ENCODE measurements at places on chromosomes 3 and 15. TPM values are rescaled to one million over a fixed set of nuclear protein-coding genes. Genes with fewer than 3 reads are reported as not detected.

Gene TMEM40
- 8.0 TPM for total RNA-seq

Gene OR5H15
- not detected for total RNA-seq

Gene DAZL
- not detected for total RNA-seq

Gene CLDN16
- 0.11 TPM for total RNA-seq

Gene CGNL1
- 36.4 TPM for total RNA-seq

Gene UNC13C
- 2.7 TPM for total RNA-seq

DNA sequence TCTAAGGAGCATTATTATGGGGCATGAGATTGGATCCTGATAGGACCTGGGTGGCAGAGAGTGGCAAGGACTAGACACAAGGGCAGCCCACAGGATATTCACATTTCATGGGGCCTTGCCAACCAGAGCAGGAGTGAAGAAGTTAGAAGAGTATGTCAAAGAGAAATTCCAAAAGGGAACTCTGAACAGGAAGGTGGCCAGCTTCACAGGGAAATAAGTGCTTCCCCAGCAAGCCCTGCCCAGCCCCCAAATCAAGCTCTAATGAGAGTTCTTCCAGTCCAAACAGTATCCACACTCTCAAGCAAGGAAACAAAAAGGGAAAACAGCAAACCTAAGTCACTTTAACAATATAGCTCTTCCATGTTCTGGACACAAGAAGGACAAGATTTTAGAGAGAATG lies 130.2 kb upstream of the COL8A1 start:
- no peak overlapping the region for H3K27ac ChIP-seq
- no peak overlapping the region for H3K4me3 ChIP-seq
- DNase-seq: no peak
- no peaks in the 10 kb centered on the region for H3K4me1 ChIP-seq

GRCh38 chr3:30035935-30036567 lies 570.4 kb upstream of the TGFBR2 start:
- H3K4me3 ChIP-seq: no peak overlapping the region
- no peak overlapping the region for H3K27ac ChIP-seq
- H3K4me1 ChIP-seq: peaks cover 1% of the 10 kb centered on the region

GRCh38 chr3:195757438-195757770 lies 36.6 kb downstream of the MUC20 start:
- H3K27ac ChIP-seq: no peak overlapping the region
- no peaks in the 10 kb centered on the region for H3K36me3 ChIP-seq
- H3K27me3 ChIP-seq: peaks cover 5% of the 10 kb centered on the region
- H3K4me1 ChIP-seq: peaks cover 4% of the 10 kb centered on the region
- no peak overlapping the region for H3K4me3 ChIP-seq

GRCh38 chr3:60582288-60582687 lies 669.0 kb downstream of the FHIT start:
- H3K4me3 ChIP-seq: no peak overlapping the region
- H3K36me3 ChIP-seq: no peaks in the 10 kb centered on the region
- H3K27me3 ChIP-seq: no peaks in the 10 kb centered on the region
- DNase-seq: no peak

DNA sequence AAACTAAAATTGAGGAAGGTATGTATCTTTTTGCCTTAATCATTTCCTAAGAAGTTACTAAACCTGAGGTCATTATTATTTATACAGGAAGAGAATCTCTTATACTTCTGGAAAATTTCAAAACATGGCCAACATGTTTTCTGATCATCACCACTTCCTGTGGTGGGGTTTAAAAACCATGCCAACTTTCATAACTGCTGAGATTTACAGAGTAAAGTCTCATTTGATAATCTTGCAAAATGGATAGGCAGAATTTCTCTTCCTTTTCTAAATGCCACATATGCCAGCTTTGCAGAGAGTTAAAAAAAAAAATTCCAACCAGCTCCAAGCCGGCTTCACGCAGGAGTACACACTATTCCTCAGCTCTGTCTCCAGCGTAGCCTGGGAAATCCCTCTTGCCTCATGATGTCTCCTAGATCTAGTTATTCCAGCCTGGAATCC lies 124.3 kb upstream of the SPRED1 start:
- DNase-seq: no peak
- no peaks in the 10 kb centered on the region for H3K36me3 ChIP-seq
- peak overlapping the region; percentile 83 for H3K27ac ChIP-seq
- H3K4me1 ChIP-seq: peaks cover 39% of the 10 kb centered on the region
- H3K27me3 ChIP-seq: no peaks in the 10 kb centered on the region
- H3K4me3 ChIP-seq: no peak overlapping the region

- no peaks in the 10 kb centered on the region for H3K36me3 ChIP-seq
- no peak overlapping the region for H3K4me3 ChIP-seq
- no peak for DNase-seq
- H3K27ac ChIP-seq: peak overlapping the region; percentile 97
- H3K4me1 ChIP-seq: peaks cover 34% of the 10 kb centered on the region
Observed at GRCh38 chr3:133570139-133570936, 3.1 kb upstream of the CDV3 start.

- H3K27me3 ChIP-seq: no peaks in the 10 kb centered on the region
- no peak for DNase-seq
- no peak overlapping the region for H3K4me3 ChIP-seq
- peaks cover 8% of the 10 kb centered on the region for H3K4me1 ChIP-seq
- peak overlapping the region; percentile 66 for H3K27ac ChIP-seq
- peaks cover 17% of the 10 kb centered on the region for H3K36me3 ChIP-seq
Observed at GRCh38 chr3:120021523-120021922, 72.7 kb downstream of the GSK3B start.

- peak overlapping the region; percentile 39 for H3K4me3 ChIP-seq
- H3K27ac ChIP-seq: no peak overlapping the region
- no peaks in the 10 kb centered on the region for H3K36me3 ChIP-seq
- H3K27me3 ChIP-seq: peaks cover 33% of the 10 kb centered on the region
Observed at GRCh38 chr15:40252141-40252437, 13.2 kb downstream of the PAK6 start.

DNA sequence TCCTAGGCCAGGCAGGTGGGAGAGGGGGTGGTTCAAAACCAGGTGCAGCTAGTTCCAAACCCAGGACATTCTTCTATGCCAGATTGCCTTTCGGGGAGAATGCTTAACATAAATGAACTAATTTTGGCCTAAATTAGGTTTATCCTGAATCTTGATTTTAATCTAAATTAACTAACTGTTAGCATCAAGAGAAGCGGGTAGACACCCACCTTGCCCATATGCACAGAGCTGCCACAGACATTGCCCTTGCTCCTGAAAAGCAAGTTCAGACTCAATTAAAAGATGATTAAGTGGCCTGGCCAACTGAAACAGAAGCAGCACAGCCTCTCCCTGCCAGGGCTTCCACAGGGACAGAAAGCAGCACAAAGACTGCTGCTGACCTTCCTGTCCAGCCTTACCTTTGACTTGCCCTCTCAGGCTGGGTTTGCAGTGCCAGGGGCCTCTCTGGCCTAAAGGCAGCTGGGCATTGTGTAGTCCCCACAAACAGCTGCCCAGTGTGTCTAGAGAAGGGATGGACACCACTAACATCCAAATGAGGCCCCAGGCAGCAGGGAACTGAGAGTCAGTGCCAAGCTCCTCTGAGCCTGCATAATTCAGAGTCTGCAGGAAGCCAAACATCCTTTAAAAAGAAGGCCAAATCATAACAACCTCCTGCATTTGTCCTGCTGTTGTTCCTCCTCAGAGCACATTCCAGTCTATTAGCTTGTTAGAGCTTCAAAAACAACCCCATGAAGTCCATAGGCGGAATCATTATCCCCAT lies 15.4 kb upstream of the OXTR start:
- peaks cover 5% of the 10 kb centered on the region for H3K36me3 ChIP-seq
- no peak overlapping the region for H3K27ac ChIP-seq
- no peak overlapping the region for H3K4me3 ChIP-seq
- no peaks in the 10 kb centered on the region for H3K27me3 ChIP-seq
- DNase-seq: no peak

- H3K36me3 ChIP-seq: no peaks in the 10 kb centered on the region
- no peaks in the 10 kb centered on the region for H3K27me3 ChIP-seq
- no peak overlapping the region for H3K27ac ChIP-seq
Observed at GRCh38 chr15:48888191-48888590, 10.3 kb downstream of the EID1 start.

- peaks cover 26% of the 10 kb centered on the region for H3K4me1 ChIP-seq
- H3K27me3 ChIP-seq: no peaks in the 10 kb centered on the region
- no peak overlapping the region for H3K4me3 ChIP-seq
- no peak for DNase-seq
- no peak overlapping the region for H3K27ac ChIP-seq
Observed at GRCh38 chr15:95448531-95449229, 881.8 kb upstream of the NR2F2 start.

DNA sequence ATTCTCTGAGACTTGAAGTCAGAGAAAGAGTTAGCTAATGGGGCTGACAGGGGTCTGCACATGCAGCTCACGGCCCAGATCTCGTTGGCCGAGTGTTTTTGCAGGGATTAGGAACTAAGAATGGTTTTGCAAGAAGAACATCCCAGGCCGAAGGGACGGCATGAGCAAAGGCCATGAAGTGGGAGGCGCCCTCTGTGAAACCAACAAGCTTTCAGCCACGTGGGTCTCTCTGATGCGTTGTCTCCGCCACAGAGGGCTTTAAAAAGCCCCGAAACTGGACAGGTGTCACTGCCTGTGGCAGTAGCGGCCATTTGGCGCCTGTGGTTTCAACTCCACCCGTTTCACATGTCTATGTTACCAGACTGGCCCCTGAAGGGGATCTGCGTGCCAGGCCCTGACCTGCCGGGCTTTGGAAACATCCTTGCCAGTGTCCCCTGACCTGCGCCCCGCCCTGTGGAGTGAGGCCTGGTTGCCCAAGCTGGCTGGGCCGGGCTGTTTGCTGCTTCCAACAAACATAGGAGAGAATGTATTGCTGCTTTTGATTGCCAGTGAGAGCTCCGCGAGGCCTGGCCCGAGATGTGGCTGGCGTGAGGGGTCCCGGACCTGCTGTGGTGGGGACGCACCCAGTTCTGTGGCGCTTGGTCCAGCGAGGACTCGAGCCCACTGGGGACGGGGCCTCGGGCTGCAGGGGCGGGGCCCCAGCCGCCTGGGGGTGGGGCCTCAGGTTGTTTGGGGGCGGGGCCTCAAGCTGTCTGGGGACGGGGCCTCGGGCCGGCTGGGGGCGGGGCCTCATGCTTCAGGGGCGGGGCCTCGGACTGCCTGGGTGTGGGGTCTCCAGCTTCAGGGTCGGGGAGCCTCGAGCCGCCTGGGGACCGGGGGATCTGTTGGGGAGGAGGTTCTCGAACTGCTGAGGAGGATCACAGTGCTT lies 30.4 kb downstream of the GOLGA6L2 start:
- no peaks in the 10 kb centered on the region for H3K4me1 ChIP-seq
- no peaks in the 10 kb centered on the region for H3K27me3 ChIP-seq
- no peak overlapping the region for H3K4me3 ChIP-seq
- no peaks in the 10 kb centered on the region for H3K36me3 ChIP-seq

- H3K4me3 ChIP-seq: no peak overlapping the region
- no peaks in the 10 kb centered on the region for H3K27me3 ChIP-seq
- no peak for DNase-seq
- no peaks in the 10 kb centered on the region for H3K4me1 ChIP-seq
Observed at GRCh38 chr3:185687271-185687878, 101.3 kb downstream of the SENP2 start.

DNA sequence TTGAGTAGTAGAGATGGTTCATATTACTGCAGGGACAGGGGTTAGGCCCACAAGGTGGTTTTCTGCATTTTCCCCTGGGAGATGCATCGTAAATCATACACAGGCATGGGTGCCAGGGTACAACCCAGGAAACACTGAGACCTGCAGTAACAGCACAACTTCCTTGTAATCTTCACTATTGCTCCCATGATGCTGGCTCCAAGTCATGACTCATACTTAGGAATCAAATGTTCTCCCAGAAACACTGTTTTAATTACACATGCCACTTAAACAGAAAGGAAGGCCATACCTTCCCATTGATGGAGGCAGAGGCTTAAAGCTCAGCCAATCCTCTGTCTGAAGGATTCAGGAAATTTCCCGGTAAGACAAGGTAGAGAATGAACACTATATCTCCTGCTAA lies 106.5 kb downstream of the ERC2 start:
- no peak overlapping the region for H3K27ac ChIP-seq
- no peaks in the 10 kb centered on the region for H3K36me3 ChIP-seq
- H3K4me3 ChIP-seq: no peak overlapping the region
- no peaks in the 10 kb centered on the region for H3K4me1 ChIP-seq
- H3K27me3 ChIP-seq: no peaks in the 10 kb centered on the region

- H3K4me3 ChIP-seq: peak overlapping the region; percentile 99
- no peak for DNase-seq
- peaks cover 2% of the 10 kb centered on the region for H3K36me3 ChIP-seq
- H3K4me1 ChIP-seq: peaks cover 27% of the 10 kb centered on the region
Observed at GRCh38 chr3:57598765-57599360, 1.7 kb upstream of the ARF4 start.

GRCh38 chr15:75172284-75172820 lies 29.3 kb upstream of the C15orf39 start:
- DNase-seq: no peak
- H3K4me1 ChIP-seq: peaks cover 37% of the 10 kb centered on the region
- peaks cover 9% of the 10 kb centered on the region for H3K36me3 ChIP-seq
- no peak overlapping the region for H3K27ac ChIP-seq
- H3K27me3 ChIP-seq: no peaks in the 10 kb centered on the region
- no peak overlapping the region for H3K4me3 ChIP-seq

- DNase-seq: no peak
- H3K4me3 ChIP-seq: no peak overlapping the region
- H3K4me1 ChIP-seq: no peaks in the 10 kb centered on the region
- H3K27me3 ChIP-seq: no peaks in the 10 kb centered on the region
- no peak overlapping the region for H3K27ac ChIP-seq
Observed at GRCh38 chr15:42231088-42231487, 23.0 kb upstream of the VPS39 start.

DNA sequence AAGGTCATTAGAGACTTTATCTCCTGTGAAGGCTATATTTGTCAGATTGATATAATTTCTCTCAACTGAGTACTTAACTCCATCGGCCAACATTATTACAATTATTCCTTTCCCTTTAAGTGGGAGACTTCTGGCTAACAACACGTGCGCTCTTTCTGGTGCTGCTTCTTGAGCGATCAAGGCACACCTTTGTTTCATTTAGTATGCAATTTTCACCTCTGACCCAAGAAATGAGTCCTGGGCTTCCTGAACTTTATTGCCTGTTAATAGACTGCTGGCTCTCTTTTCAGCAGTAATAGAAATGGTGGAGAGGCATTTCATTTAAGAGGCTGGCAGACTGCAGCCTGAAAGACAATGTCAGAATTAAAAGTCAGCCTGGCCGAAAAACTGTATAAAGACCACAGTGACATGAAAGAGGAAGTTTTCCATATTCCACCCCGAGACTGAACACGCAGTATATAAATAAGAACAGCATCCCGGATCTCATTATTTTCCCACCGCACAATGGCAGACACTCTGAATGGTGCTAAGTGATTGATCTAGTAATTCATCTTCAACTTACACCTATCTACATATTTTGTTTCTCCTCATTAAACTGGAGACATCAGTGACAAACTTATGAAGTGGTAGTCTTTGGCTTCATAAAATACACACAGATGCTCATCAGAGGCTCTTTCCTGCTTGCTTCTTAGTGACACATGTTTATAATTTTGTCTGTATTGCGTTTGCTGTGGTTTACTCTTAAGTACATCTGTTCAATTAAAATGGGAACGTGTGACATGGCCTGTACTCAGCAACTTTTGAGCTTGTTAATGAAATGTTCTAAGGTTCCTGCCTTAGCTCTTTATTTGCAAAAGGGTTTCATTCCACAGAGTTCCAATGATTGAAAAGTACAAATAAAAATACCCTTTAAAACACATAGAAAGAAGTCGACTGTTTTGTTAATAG lies 299.9 kb downstream of the MECOM start:
- no peaks in the 10 kb centered on the region for H3K36me3 ChIP-seq
- H3K4me3 ChIP-seq: no peak overlapping the region
- H3K27me3 ChIP-seq: peaks cover 24% of the 10 kb centered on the region
- no peak for DNase-seq
- no peak overlapping the region for H3K27ac ChIP-seq
- peaks cover 13% of the 10 kb centered on the region for H3K4me1 ChIP-seq

- H3K27ac ChIP-seq: peak overlapping the region; percentile 77
- no peaks in the 10 kb centered on the region for H3K27me3 ChIP-seq
- peaks cover 15% of the 10 kb centered on the region for H3K4me1 ChIP-seq
- H3K36me3 ChIP-seq: peaks cover 9% of the 10 kb centered on the region
- no peak overlapping the region for H3K4me3 ChIP-seq
- DNase-seq: no peak
Observed at GRCh38 chr3:144294659-144295538, 323.3 kb downstream of the DIPK2A start.
